Stimulated activated CD8-positive, alpha-beta memory T cell treated with anti-CD3 and anti-CD28 coated beads, Interleukin-7, amount 100 ng/mL, for 1 hour (primary cell): ENCODE measurements at places on chromosomes 1 and 21.

DNA sequence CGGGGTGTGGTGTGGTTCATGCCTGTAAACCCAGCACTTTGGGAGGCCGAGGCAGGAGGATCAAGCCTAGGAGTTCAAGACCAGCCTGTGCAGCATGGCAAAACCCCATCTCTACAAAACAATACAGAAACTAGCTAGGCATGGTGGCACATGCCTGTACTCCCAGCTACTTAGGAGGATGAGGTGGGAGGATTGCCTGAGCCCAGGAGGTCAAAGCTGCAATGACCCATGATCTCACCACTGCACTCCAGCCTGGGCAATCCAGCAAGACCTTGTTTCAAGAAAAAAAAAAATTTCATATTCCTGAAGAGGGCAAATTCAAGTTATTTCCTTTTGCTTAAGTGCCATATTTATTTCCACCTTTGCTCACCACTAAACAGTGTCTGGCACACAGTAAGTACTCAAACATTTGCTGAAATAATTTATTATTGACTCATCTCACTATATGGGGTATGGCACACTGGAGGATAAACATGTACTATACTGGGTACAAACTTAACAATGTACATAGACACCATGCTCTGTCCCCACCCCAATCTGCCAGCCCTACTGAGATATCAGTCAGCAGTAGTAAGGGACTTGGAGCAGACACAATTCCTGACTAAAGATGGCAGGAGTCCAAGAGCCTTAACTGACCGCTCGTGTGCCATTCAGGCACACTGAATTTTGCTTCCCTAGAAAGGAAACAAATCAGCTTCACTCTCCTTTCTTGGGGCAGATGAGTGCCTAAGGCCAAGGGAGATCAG, 15.5 kb downstream of the MEAF6 start:
- no peak for DNase-seq

GRCh38 chr1:76371941-76372340, 297.4 kb downstream of the ST6GALNAC3 start:
- no peak for DNase-seq

- no peak for DNase-seq
These were observed 29.8 kb downstream of the RYR2 start for GRCh38 chr1:237071641-237072420.

GRCh38 chr1:240991230-240991629, 365.8 kb downstream of the RGS7 start:
- DNase-seq, result no peak

- no peak for DNase-seq
These were observed 104.0 kb upstream of the OLIG2 start for GRCh38 chr21:32921632-32922230.

DNA sequence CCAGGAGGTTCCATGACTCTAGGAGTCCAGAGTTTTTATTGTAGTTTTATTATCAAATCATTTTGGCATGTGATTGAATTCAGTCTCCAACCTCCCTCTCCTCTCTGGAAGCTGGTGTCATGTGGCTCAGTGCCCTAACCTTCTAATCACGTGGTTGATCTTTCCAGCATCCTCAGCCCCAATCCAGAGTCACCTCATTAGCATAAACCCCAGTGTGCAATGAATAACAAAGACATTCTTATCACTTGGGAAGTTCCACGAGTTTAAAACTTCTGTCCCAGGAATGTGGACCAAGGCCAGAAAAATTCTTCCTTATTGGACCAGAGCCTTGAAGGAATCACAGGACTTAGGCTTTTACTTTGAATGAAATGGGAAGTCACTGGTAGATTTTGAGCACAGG, 52.2 kb downstream of the KIRREL1 start:
- DNase-seq, result no peak

DNA sequence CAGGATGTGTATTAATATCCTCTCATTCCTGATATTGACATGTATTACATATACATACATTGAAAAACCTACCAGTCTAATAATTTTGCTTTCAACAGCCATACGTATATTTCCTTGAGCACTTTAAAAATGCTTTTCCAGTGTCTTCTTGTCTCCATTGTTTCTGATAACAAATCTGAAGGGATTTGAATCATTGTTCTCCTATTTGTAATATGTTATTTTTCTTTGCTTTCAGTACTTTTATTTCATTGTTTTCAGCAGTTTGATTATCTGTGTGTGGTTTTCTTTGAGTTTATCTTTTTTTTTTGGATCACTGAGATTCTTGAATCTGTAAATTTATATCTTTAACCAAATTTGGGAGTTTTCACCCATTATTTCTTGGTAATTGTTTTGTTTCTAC, 65.3 kb downstream of the RABGAP1L start:
- no peak for DNase-seq

- DNase-seq, result no peak
These were observed 3.4 kb downstream of the PPP2R5A start for GRCh38 chr1:212288615-212289014.

- DNase-seq, result no peak
These were observed 471.4 kb downstream of the PTBP2 start for GRCh38 chr1:97192872-97193572.

DNA sequence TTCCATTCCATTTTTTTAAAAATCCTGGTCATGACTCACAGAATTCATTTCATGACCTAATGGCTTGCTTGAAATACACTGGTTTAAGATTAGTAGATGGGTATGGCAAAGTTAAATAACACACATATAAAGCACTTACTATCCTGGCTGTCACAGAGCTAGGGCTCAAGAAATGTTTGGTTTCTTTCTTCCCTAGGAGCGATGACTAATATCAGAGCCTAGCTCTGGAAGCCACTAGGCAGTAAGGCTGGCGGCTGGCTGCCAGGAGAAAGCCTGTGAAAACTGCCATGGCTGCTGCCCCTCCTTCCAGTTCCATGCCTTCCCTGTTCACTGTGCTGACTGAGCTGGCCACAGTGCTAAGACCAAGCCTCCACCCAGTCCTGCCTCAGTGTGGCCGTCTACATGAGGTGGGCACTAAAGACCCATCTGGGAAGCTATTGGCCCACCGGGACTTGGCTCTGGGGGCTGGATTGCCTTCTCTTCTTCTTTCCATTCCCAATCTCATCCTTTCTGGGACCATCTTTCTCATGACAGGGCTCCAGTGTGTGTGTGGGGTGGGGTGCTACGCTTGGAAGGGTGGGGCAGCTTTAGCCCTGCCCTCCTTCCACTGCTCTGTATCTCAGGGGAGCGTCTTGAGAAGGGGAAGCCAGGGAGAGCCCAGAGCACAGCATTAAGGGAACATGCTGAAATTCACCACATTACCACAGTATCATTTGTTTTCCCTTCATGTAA, 10.8 kb upstream of the ASCL5 start:
- no peak for DNase-seq

DNA sequence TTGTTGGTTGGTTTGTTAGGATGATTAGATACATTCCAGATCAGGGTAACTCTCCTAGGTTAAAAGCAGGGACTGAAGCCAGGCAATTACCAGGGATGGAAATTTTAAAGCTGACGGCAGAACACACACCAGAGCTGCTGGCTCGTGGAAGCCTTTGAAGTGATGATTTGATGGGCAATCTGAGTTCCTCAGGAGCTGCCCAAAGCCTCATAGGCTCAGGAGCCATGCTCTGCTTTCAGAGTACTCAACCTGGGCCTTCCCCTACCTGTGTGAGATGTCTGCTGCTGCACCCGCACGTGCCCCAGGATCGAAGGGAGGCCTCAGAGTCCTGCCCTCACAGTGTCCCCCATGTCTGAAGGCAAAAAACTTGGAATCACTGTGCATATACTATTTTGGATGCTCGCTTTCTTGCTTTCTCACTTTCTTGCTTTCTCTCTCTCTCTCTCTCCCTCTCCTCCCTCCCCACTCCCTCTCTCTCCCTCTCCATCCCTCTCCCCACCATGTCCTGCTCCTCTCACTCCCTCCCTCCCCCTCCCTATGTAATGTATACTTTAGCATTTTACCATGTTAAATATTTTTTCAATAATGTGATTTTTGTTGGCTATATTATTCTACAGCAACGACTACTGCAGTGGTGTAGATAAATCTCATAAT, 18.0 kb downstream of the MGST3 start:
- no peak for DNase-seq

DNA sequence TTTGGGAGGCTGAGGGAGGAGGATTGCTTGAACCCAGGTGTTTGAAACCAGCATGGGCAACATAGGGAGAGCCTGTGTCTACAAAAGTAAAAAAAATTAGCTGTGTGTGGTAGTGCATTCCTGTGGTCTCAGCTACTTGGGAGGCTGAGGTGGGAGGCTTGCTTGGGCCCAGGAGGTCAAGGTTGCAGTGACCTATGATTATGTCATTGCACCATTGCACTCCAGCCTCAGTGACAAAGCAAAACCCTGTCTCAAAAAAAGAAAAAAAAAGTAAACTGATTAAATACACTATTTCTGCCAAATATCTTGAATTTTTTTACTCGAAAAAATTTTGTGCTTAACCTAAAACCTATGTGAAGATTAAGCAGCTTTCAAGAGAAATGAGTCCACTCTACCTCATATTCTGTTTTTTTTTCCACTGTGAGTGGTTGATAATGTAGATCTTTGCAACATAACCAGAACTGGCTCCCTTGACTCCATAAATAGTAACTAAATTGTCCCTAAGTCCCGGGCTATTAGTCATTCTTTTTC, 19.4 kb upstream of the ZNF281 start:
- DNase-seq, result no peak

GRCh38 chr1:10737651-10738050, 58.8 kb downstream of the CASZ1 start:
- DNase-seq, result no peak

GRCh38 chr1:52057255-52057654, 1.2 kb downstream of the BTF3L4 start:
- no peak for DNase-seq

DNA sequence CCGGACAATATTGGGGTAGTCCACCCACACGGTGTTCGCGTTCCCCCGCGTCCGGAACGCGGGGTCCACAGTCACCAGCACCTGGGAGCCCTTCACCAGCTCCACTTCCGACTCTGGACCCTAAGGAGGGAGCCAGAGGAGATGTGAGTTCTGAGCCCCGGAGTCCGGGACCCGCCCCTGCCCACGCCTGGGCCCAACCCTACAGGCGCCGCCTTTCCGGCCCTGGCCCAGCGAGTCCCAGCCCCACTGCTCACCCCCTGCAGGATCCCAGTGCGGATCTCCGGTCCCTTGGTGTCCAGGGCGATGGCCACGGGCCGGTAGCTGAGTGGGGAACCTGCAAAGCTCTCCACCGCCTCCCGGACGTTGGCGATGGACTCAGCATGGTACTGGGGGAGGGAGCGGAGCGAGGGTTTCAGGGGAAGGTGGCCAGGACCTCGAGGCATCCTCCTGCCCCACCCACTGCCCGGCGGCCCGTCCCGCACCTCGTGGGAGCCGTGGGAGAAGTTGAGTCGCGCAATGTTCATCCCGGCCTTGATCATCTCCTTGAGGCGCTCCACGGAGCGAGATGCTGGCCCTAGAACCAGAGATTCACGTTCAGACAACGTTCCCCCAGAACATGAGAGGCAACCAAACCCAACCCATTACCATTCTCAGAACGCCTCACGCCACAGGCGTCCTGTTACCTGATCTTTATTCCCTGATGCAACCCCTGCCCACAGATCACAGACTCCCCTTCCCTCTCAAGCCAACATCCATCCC, 5.9 kb downstream of the PKLR start:
- DNase-seq, result no peak

DNA sequence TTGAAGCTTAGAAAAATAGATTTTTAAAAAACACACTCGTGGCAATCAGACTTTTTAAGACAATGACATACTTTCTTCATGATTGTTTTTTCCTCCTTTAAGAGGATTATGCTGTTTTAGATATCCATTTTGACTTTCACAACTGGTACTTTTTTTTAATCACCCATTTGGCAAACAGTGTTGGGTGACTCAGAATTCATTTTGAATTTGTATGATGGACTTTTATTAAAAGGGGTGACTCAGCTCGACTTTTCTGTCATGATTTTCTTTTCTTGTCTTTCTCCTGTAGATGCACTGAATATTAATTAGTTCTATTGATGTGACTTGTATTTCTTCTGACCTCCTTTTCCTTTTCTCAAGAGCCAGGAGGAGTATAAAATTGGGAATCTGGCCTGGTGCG, 44.7 kb downstream of the FMN2 start:
- no peak for DNase-seq

- DNase-seq, result no peak
These were observed 12.4 kb downstream of the NUP133 start for GRCh38 chr1:229495782-229496181.

GRCh38 chr1:232319072-232319471, 310.9 kb downstream of the SIPA1L2 start:
- no peak for DNase-seq

- DNase-seq, result no peak
These were observed 25.7 kb downstream of the COA6 start for GRCh38 chr1:234398849-234399381.

- DNase-seq, result no peak
These were observed 38.9 kb downstream of the CD58 start for GRCh38 chr1:116531917-116532316.

DNA sequence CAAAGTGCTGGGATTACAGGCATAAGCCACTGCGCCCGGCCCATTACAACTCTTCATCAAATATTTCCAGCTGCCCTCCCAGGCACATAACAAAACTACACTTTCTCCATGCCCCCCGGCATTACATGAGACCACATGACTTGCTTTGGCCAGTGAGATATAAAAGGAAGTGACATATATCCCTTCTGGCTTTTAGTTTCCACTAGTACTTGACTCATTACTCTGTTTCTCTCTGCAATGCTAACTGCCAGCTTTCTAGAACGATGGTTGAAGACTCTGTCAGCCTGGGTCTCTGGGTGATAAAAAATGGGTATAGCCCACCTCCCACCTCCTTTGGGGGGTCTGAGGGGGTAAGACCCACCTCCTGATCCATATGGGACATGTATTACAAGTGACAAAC, 24.2 kb downstream of the ABL2 start:
- DNase-seq, result no peak

DNA sequence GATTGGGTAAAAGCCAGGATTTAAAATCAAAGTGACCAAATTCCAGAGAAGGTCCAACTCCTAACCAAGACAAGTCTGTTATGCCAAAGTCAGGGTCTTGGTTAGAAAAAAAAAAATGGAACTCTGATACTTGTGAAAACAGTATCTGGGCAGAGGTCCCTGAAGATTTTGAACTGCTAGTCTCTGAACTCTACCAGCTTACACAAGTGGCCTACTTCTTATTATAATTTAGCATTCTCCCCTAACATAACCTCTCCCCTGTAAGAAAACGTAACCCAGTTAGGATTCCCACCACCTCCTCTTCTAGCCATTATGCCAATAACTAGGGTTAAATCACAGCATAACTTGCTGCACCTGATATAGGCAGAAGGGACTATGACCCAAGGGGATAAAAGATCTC, 220.5 kb downstream of the COL24A1 start:
- DNase-seq, result no peak

GRCh38 chr1:160049101-160049500, 17.3 kb upstream of the PIGM start:
- no peak for DNase-seq

DNA sequence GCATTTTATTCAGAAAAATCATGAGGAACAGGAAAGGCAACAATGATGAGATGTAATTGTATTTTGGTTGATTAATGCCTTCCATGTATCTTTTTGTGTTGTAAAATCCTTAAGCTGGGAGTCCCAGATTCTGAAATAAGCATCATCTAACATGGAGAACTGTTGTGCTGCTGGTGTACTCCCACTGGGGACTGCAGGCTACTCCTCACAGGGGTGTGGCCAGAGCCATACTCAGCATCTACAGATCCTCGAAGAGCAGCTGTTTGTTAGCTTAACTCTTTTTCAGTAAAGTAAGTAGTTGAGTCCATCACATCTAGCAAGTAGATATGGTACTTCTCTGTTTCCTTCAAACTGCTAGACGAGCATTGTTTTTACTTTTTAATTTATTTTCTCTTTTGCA, 358.0 kb downstream of the BRINP3 start:
- no peak for DNase-seq

- no peak for DNase-seq
These were observed 134.4 kb downstream of the S1PR1 start for GRCh38 chr1:101371259-101371658.

GRCh38 chr1:56590520-56591011, 11.2 kb upstream of the PLPP3 start:
- DNase-seq, result no peak
